Hematopoietic multipotent progenitor cell (in vitro differentiated cells): ENCODE measurements at places on chromosomes 3 and 15. TPM values are rescaled to one million over a fixed set of nuclear protein-coding genes. Genes with fewer than 3 reads are reported as not detected.

DNA sequence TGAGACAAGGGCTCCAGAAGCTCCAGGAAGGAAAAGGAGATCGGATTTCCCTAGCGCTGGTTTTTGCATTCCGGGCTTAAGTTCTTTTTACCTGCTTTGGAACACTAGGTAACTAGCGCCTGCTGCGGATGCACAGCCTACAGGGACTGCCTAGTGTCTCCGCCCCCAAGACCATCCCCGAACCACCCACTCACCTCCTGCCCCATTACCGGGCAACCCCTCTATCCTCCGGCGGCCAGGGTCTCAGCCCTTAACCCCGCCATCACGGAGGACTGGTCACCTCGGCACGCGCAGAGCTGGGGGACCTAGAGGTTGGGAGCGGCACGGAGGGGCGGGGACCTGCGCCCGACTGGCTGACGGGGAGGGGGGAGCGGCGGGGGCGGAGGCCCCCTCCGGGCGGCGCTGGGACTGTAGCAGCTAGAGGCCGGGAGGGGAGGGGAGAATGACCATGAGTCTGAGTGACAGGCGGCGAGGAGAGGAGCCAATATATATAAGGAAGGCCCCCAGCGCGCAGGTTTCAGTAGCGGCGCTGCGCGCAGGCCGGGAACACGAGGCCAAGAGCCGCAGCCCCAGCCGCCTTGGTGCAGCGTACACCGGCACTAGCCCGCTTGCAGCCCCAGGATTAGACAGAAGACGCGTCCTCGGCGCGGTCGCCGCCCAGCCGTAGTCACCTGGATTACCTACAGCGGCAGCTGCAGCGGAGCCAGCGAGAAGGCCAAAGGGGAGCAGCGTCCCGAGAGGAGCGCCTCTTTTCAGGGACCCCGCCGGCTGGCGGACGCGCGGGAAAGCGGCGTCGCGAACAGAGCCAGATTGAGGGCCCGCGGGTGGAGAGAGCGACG lies at the start of gene DLL4:
DLL4 (plus strand) TSS at position 520 of the 839 bp plus-strand sequence. CDS start 329 bp downstream, outside the sequence.
- DNase-seq: no peak

- no peak for DNase-seq
These were observed 57.9 kb upstream of the C2CD4B start for GRCh38 chr15:62223020-62223419.

GHSR gene
- not detected for total RNA-seq

- no peak for DNase-seq
These were observed 113.1 kb downstream of the POLR2M start for GRCh38 chr15:57819646-57820045.

DNA sequence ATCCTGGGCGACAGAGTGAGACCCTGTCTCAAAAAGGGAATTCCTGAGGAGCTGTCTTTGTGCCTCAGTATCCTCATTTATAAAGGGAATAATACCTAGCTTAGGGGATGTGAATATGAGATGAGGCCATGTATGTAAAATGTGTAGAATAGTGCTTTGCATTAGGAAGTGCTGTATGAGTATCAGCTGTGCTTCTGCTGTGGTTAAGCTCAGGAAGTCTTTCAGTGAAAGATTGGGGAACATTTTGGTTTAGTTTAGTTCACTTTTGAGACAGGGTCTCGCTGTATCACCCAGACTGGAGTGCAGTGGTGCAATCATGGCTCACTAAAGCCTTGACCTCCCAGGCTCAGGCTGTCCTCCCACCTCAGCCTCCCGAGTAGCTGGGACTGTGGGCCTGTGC lies 10.6 kb downstream of the THUMPD3 start:
- no peak for DNase-seq

- DNase-seq: no peak
These were observed 18.0 kb downstream of the ESYT3 start for GRCh38 chr3:138452436-138452835.

GRCh38 chr3:178762385-178762784 lies 226.1 kb downstream of the KCNMB2 start:
- DNase-seq: no peak

GOLGA6A gene
- under 0.01 TPM for total RNA-seq

- peak; percentile 14 for DNase-seq
These were observed 254.8 kb upstream of the EOMES start for GRCh38 chr3:27976933-27977332.
